ENCODE measurements at places on chromosomes 5 and 9.

DNA sequence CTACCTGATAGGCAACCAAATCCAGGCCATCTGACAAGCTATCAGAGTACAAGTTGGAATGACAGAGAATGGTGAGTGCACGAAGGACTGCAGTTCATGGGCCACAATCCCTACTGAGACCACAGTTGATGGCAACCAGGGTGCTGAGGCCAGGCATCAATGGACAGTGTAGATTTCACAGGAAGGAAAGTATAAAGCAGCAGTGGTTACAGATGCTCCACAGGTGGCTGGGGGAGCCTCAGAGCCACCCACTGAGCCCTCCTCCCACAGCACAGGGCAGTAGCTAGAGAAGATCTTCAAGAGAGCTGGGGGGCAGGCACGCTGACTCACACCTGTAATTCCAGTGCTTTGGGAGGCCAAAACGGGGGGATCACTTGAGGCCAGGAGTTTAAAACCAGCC is 49.4 kb downstream of the RETREG1 start:
- no peak for DNase-seq

- peak; percentile 20 for DNase-seq
Measured at GRCh38 chr9:132235894-132236661, 74.2 kb downstream of the NTNG2 start.

DNA sequence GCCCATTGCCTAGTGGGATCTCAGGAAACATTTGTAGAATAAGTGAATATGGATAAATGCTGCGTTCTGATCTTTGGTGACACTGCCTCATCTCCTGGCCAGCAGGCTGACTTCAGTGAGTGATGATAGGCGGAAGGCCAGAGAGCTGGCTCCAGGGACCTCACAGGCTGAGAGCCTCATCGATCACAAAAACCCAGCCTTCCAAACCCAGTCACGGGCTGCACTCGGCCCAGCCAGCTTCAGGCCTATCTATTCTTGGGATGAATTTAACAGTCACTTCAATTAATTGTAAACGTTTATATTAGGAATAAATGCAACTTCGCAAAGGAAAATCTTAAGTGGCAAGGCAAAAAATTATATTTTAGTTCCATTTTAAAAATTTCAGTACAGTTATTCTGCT is 201.6 kb downstream of the IRX2 start:
- no peak for DNase-seq

- DNase-seq, result no peak
Measured at GRCh38 chr9:114317665-114318357, 5.1 kb upstream of the ORM1 start.

DNA sequence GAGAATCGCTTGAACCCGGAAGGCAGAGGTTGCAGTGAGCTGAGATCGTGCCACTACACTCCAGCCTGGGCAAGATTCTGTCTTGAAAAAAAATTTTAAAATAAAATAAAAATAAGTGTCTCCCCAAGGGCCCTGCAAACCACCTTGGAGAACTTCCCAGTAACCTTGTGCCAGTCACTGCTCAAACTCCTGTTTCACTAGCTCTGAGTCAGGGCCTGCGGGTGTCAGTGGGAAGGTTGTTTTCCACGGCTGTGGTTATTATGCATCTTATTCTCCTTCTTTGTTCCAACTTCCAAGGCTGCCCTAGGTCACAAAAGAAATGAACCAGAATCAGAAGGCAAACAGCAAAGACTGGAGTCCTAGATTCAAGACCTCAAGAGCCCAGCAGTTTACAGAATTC is 246.7 kb downstream of the ADAMTSL1 start:
- DNase-seq, result no peak

- no peak for DNase-seq
Measured at GRCh38 chr5:6791031-6791430, 77.8 kb downstream of the TENT4A start.

GRCh38 chr5:135576075-135576599 is 2.7 kb downstream of the CXCL14 start:
- DNase-seq, result no peak

DNA sequence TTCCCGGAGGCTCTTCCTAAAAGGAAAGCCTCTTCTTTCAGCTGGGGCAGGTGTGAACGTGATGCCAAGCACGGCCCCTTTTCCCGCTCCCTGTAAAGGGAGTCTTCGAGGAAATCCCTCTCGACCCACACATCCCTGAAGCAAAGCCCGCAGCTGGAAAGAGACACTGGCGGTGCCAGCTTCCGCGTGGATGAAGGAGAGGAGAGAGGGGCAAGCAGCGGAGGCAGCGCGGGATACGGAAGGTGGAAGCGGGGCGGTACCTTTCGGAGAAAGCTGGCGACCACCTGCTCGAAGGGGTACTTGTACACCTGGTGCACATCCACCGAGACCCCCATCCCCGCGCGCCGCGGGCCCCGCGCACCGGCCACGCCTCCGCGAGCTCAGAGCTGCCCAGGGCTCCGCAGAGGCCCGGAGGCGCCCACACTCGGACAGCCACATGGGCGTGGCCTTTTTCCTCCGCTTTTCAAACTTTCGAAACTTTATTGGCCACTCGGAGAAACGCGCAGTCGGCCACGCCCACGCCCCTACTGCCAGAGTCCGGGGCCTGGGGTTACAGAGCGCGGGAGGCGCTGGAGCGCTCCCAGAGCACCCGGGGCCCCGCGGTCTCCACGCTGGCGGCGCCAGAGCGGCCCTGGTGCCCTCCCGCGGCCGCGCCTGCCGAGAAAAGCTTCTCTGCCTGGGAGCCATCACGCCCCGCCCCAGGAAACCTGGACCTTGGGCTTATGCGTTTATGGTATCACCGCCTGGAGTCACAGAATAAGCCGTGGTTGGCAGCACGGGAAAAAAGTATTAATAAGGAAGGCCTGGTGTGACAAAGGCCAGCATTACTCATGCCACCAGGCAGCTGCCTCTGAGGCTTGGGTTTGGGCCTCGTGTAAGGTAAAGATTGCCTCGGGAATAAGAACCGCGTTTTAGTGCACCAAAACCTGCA is at the start of gene PRELID2:
TSS of gene PRELID2 (minus strand) at position 426 of the 931 bp plus-strand sequence. CDS start at position 335, 91 bp downstream.
- DNase-seq, result peak; percentile 54

DNA sequence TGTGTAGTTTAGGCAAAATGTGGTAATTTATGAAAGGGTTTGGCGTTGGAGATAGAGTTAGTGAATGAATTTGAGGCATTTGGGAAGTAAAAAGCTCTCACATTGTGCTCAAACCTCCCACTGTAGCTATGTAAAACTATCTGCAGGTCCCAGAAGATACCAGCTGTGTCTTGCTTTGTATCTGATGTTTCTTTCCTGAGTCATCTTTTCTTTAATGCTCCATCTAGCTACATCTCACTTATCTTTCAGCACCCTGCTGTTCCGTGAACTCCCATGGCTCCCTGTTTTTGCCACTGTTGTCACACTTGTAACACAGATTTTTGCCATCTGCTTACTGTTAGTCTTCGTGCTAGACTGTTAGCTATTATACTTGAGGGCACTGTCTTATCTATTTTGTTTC is 253.1 kb downstream of the NPR3 start:
- no peak for DNase-seq

DNA sequence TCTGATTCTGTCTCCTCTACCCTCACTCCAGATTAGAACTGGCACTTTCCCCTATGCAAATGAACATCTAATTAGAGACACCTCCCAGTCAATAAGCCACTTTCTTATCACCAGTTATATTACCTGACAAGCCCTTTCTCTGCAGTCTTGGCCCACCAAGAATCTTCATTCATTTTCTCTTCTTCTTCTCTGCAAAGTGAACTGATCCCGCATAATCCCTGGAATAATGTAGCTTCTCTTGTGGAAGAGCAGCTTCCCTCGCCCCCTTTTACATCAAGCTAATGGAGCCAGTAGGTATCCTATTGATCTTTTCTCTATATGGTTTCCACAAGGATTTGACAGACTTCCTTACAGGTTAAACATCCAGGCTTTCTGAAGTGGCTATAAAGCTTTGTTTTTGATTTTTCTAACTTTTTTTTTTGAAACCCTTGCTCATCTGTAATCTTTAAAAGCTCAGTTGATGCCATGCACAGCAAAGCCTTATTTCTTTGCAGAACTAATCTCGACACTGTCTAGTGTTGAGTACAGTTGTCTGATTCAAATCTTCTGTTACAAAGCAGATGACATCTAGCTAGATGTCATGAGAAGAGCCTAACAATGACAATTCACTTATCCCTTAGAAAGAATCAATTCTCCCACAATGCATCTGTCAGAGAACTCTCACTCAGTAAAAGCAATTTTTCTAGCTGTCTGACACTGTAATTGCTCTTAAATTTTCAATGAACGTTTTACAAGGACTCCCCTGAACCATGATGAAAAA is 281.4 kb downstream of the ISL1 start:
- no peak for DNase-seq

- DNase-seq, result no peak
Measured at GRCh38 chr9:75200892-75201470, 112.7 kb downstream of the OSTF1 start.

- DNase-seq, result no peak
Measured at GRCh38 chr5:116482394-116482793, 92.2 kb downstream of the SEMA6A start.

Data from HS-27A (cell line).